NCI-H187 treated with DMSO at 0.1 percent for 48 hours (cell line): ENCODE measurements at places on chromosomes 2 and 18.
A peak's percentile ranks its signal among the peaks of the same experiment; 100 is the strongest.

DNA sequence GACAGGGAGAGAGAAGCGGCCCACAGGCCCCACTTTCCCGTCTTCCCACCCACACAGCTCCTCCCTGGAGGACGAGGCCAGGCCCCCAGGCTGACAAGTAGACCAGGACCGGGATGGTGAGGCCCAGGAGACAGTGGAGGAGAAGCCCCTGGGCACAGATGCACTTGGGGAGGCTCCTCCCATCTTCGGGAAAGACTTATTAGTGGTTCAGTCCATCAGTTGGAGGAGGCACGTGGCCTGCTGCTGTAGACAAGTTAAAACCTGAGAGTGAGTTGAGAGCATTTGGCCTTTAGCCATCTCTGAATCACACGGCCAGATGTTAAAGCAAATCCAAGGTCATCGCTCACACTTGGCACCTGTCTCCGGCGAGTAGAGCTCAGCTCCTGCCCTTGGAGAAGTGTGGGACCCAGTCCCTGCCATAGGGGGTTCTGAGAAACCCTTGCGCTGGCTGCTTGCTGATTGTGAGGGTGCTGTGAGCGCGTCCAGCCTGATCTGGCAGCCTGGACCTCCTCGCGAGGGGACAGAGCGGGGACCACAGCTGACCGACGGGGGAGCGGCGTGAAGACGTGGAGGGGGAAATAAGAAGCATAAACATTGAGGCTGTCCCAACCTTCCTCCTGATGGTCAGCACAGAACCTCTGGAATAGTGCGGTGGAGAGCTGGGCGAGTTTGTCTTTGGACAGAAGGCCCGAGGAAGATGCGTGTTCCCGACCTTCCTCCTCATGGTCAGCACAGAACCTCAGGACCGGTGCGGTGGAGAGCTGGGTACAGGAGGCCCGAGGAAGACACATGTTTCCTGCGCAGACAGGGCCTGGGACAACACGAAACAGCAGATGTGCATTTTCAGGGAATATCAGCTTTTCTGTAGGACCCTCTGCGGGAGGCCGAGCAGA is 24.7 kb upstream of the ALLC start:
- DNase-seq, result no peak

DNA sequence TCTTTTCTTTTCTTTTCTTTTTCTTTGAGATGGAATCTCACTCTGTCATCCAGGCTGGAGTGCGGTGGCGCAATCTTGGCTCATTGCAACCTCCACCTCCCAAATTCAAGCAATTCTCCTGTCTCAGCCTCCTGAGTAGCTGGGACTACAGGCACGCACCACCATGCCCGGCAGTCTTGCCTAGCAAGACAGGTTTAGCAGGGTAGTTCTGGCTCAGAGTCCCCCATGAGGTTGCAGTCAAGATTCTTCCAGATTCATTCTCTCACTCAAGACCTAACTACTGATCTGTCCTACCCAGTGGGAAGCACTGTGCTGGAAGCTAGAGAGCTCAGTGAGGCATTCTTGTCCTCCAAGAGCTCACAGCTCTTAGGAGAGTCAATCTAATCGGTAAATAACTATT is 17.6 kb upstream of the ZAP70 start:
- no peak for DNase-seq

DNA sequence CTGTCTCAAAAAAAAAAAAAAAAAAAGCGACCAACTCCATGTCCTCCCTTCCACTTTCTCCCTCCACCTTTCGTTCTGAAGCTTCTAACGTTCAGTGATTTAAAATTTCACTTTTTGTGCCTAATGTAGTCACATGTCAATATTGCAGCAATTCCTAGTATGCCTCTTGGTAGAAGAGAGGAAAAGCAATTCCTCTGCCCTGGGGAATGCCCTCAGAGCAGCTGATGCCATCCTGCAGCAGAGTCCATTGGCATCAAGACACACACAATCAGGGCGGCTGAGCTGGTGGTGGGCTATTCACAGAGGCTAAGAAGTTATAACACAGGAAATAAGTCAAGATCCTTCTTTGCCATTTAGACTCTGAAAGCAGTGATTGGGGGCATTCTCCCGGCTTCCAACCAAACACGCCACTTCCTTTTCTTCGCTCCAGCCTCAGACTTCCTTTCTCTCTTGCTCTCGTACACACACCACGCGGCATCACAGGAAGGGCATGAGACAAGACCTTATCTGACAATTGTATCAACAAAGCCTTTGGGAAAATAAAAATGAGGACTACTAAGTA is 71.9 kb downstream of the MOGAT1 start:
- no peak for DNase-seq

GRCh38 chr2:42926434-42927333 is 134.3 kb upstream of the HAAO start:
- DNase-seq, result no peak

DNA sequence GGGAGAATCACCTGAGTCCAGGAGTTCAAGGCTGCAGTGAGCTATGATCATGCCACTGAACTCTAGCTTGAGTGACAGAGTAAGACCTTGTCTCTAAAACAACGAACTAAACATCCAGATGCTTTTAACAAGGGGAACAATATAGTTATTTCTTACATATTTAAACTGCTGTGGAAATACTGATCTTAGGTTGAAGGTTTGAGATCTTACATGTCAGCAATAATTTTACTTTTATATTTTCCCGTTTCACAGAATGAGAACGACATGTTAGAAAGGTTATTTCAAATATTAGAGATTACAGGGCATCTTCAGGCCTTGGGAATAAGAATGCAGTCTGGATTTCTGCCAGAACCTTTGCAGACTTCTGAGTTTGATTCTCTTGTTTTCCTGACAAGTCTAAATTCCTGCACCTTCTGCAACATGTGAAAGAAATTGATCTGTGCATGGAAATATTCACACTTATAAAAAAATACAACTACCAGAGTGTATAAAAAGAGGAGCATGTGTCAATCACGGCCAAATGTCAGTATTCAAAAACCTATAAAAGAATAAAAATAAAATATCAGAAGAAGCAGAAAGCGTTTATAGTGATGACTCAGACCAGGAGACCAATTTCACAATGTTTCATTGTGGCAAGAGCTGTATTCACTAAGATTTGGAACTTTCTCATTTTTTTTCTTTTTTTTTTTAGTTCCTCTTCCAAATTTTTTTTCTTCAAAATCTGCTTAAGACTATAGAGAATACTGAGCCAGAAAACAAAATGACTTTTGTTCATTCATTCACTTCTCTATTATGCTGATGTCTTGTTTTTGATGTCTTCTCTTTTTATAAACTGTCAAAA is 29.6 kb downstream of the COLEC12 start:
- DNase-seq, result no peak

DNA sequence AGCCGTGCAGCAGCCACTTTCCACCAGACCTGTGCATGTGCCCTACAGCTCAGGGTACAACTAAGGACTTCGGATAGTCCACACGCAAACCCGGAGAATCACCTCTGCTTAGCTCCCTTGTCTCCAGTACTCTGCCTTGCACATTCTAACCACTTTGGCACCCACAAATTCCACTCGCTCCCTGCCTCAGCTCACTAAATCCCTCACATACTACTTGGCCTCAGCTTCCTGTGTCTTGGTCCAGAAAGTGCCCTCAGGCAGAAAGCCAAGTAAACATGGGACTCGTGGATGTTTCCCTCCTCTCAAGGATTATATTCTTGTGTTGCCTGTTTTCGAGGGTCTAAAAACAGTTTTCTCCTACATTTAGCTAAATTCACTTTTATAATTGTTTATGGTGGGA is 157.8 kb upstream of the DAPL1 start:
- DNase-seq, result no peak

DNA sequence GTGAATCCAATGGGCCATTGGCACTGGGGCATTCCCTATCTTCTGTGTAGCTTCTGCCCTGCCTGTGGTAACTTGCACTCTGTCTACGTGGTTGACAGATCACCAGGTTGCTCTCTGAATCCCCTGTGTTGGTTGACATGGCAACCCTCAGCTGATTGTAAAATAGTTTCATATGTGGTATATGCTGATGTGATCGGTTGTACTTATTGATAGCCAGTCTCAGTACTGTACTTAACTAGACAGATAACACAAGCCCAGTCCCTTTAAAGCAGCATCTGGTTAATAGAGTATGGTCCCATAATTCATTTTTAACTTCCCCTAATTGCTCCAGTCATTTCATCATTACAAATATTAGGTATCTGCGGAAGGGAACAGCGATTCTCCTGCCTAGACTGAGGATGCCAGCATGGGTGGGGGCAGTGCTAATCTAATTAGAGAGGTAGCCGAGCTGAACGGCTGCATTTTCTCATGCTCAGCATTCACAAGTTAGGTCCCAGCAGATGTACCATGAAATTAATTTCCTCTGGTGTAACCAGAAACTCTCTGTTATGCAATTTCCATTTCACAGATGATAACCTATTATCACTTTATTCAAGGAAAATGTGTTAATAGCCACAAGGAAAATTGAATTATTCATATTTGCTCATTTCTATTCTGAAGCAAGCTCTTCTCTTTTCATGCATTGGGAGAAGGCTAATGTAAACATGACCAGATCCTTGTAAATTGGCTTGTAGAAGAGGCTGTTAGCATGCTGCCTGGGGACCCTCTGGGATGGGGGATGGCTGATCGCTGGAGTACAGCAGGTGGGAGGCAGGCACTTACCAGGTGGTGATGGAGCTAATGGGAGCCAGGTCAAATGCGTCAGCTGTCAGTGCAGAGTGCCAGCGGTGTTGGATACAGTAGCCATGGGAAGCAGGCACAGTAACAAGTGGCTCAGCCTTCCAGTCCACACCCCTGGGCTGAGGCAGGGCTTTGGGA is 608.3 kb downstream of the GALR1 start:
- DNase-seq, result peak; percentile 59

DNA sequence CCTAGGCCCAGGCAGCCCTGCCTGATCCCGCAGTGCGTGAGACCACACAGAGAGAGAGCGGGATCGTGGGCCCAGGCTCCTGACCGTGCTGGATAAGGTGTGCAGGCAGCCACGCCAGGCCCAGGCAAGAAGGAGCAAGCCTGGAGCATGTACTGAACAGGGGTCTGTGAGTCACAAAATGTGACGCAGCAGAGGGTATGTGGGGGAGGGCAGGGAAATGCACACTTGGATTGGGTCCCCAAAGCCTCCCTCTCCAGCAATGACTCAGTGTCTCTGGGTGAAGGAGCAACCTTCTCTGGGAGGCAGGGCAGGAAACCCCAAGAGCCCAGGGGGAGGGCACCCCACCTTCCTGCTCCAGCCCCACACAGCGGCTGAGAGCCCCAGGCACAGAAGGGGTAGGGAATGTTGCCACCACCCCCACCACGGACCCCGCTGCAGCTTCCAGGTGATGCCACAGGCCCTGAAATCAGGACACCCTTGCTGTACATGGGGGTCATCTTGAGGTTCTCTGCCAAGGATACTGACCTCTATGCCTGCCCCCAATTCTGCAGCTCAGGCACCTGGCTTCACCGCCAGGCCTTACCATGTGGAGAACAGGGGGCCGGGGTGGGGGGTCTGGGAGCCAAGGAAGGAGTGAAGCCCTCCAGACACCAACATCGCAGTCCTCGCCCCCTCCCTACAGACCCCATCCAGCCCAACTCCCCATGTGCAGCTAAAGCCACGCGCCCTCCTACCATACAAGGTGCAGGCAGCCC is 1.3 kb upstream of the GPC1 start:
- no peak for DNase-seq
